GM04504 (cell line): ENCODE measurements at places on chromosomes 6 and 20.

DNA sequence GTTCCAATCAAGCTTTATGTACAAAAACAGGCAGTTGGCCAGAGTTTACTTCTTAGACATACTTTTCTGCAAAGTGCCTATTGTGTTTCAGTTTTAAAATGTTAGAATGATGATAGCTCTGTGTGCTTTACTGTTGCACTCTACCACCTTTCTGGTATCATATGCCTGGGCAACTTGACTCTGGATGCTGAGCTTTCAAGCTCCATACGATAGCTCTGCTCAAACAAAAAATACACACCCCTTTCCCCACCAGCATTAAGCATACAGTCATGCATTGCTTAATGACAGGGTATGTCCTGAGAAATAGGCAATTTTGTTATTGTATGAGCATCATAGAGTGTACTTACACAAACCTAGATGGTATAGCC, 123.1 kb downstream of the RCAN2 start:
- DNase-seq, result no peak

DNA sequence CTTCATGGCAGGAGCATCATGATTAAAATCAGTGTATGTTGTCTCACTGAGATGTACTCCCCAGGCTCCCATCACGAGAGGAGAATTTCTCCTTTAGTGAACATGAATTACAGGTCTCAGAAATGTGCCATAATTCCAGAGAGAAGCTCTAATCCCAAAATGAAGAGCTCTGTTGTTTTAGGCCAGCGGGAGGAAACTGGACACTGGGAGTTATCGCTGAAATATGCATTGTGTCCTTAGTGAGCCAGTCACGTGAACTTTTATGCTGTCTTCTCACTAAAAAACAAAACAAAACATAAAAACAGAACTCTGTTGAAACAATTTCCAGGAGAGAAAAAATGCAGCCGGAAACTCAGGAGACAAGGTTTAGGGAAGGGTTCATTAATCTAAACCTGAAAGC, 315.7 kb upstream of the NT5E start:
- no peak for DNase-seq

DNA sequence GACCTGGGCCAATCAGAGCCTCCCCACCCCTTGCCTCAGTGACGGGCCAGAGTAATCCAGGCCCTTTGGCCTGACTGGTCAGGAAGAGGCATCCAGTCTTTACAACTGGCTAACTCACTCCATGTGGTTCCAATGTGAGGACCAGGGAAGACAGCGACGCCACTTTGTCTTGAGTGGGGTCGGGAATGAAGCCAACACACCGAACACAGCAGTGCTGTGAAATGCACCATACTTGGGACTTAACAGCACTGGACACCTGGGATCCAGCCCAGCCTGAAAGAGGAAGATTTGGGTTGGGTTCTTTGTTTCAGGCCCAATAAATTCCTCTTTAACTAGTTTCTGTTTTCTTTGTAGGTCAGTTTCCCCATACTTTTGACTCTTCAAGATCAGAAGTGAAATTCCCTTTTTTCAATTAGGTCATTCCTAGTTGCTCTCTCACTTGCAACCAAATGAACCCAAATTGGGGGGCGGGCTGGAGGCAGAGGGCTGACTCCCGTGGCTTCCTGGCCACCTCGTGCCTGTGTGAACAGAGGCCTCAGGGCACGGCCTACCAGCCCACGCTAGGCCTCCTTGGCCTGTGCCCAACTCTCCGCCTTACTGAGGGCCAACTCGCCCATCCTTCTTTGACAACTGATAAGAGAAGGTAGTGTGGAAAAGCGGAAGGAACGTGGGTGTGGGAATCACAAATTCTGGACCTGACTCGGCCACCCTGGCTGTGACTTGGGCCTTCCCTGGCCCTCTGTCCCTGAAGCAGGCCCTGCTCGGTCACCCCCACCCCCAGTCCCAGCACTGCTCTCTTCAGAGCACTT, 17.1 kb downstream of the SULF2 start:
- DNase-seq, result no peak

- no peak for DNase-seq
Observed at GRCh38 chr6:137685798-137686375, 181.2 kb upstream of the TNFAIP3 start.

GRCh38 chr6:27684264-27685211, 211.6 kb upstream of the ZNF184 start:
- no peak for DNase-seq

GRCh38 chr20:1817577-1818211, 77.5 kb upstream of the SIRPA start:
- no peak for DNase-seq

GRCh38 chr20:9884061-9884460, 45.2 kb upstream of the PAK5 start:
- DNase-seq, result no peak

DNA sequence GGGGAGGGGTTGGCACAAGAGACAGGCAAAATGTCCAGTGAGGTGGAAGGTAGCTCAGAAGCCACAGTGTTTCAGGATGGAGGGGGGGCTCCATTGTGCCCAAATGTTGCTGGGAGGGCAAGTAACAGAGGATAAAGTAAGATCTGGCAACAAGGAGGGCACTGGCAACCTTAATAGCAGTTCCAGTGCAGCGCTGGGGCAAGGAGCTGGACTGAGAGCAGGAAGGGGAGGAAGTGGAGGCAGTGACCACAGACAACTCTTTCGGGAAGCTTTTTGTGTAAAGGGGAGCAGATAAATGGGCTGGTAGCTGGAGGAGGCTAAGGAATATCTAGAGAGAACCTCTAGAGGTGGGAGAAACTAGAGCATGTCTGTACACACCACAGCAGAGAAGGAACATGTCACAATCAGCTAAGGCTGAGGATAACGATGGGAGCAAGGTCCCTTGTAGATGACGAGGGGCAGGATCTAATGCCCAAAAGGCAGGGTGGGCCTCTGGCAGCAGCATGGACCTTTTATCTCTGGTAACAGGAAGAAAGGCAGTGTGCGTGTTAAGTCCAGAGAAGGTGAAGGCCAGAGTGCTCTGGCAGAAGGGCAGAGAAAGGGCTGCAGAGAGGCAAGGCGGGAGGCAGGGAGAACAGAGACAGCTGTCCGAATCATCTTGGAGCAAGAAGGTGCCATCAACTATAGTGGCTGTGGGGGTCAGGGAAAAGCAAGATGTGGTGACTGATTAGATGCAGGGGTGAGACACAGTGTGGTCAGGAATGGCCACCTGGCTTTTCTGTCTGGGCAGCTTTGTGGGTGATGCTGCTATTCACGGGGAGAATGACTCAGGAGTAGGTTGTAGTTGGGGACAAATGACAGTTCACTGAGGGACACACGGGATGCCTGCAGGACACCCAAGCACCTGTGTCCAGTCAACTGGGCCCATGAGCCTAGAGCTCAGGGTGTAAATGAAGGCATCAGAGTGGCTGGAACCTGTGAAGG, 17.4 kb downstream of the TMEM242 start:
- DNase-seq, result no peak
